ENCODE measurements at places on chromosomes 13 and 19. TPM values are rescaled to one million over a fixed set of nuclear protein-coding genes. Genes with fewer than 3 reads are reported as not detected.

GRCh38 chr19:29687244-29687896 lies 22.1 kb downstream of the PLEKHF1 start:
- DNase-seq: no peak

GRCh38 chr19:23571175-23571574 lies 115.8 kb downstream of the ZNF675 start:
- no peak for DNase-seq

DNA sequence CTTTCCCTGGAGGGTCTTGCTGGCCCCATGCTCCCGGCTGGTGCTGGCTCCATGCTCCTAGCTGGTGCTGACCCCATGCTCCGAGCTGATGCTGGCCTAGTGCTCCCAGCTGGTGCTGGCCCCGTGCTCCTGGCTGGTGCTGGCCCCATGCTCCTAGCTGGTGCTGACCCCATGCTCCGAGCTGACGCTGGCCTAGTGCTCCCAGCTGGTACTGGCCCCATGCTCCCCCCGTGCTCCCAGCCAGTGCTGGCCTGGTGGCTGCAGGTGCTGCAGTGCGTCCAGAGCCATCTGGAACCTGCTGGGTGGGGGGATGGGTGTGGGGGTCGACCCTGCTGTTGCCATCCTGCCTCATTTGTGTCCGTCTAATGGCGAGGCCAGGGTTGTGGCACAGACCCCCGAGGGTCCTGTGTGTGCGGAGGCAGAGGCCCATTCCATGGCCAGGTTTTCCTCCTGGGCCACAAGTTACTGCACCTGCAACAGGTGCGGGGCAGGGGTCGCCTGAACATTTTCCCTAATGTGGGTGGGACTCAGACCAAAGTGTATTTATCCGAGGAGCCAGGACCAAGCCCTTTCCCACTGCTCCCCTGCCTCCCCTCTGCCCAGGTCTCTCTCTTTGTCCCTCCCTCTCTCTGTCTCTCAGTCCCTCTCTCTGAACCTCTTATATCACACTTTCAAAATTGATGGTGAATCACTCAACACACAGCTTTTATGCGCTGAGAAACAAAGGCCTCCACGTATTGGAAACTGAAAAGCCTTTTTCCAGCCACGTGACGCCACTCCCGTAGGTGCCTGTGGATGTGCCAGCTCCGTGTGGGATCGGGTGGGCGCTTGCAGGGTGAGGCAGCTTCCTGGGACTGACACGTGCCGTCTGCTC lies 45.1 kb downstream of the MCF2L start:
- no peak for DNase-seq

- no peak for DNase-seq
Observed at GRCh38 chr19:8161135-8161646, 11.8 kb upstream of the FBN3 start.

DNA sequence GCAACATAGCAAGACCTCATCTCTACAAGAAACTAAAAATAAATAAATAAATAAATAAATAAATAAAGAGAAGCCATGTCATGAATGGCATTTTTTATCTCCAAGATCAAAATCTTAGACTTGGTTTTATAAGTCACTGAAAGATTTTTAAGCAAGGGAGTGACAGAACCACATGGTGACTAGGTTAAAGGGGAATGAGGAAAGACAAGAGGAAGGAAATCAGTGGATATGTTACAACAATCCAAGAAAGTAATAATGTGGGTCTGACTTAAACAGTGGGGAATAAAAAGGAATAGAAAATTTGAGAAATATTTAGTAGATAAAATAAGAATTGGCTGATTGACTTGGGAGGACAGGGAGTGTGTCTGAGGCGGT lies 18.8 kb upstream of the MED4 start:
- no peak for DNase-seq

GRCh38 chr13:66154354-66154753 lies 1075.8 kb downstream of the PCDH9 start:
- DNase-seq: no peak

DNA sequence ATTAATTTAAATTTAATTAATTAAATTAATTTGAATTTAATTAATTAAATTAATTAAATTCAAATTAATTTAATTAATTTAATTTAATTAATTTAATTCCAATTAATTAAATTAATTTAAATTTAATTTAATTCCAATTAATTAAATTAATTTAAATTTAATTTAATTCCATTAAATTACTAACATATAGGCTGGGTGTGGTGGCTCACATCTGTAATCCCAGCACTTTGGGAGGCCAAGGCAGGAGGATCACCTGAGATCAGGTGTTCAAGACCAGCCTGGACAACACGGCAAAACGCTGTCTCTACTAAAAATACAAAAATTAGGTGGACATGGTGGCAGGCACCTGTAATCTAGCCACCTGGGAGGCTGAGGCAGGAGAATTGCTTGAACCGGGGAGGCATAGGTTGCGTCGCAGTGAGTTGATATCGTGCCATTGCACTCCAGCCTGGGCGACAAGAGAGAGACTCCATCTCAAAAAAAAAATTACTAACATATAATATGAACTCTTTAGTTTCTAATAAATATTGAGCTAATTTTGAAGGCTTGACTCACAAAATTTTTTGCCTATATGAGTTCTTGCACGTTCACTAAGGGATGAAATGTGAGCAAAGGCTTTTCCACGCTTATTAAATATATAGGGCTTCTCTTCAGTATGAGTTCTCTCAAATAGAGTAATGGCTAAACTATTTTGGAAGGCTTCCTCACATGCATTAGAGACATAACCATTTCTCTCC lies 9.0 kb upstream of the USP29 start:
- no peak for DNase-seq

- no peak for DNase-seq
Observed at GRCh38 chr13:88552966-88553365, 881.8 kb downstream of the SLITRK5 start.

DNA sequence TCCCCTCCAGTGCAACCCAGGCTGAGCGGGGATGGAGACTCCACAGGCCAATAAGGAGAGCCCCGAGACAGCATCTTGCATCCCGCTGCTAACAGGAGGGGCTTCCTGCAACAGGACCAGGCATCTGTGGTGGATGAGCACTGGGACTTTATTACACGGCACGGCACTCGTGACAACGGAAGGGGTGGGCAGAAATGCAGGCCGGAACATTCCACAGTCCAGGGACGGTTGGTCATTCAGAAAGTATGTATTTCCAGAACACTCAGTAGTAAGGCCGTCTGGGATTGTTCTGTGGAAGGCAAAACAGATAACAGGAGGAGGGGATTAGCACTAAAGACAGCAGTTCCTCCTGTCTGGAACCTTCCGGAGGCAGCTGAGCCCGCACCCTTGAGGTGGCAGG lies 3.3 kb upstream of the TM6SF2 start:
- no peak for DNase-seq

DNA sequence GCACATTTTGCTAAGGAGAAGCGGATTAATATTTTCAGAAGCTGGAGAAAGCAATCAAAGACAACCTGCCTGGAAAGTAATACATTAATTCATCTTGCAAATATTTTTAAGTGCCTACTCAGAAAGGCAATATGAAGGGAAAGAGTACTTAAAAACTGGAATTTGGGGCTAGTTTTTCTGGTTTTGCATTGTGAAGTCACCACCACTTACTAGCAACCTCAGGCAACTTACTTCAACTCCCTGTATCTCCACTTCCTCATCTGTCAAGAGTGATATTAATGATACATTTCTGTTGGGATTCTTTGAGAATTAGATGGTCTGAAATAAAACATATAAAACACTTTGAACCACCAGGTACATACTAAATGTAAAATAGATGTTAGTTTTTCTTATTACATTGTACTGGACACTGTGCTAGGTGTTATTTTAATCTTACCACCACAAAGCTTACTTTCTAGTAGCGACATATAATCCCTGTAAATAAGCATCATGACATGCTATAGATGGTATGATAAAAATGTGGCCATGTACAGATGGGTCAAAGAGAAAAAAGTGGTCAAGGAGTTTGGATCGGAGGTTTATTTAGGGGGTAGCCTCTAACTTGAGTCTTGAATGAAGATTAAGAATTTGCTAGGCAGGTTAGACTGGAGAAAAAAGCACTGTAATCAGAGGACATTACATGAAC lies 101.2 kb downstream of the SPRY2 start:
- DNase-seq: no peak

DNA sequence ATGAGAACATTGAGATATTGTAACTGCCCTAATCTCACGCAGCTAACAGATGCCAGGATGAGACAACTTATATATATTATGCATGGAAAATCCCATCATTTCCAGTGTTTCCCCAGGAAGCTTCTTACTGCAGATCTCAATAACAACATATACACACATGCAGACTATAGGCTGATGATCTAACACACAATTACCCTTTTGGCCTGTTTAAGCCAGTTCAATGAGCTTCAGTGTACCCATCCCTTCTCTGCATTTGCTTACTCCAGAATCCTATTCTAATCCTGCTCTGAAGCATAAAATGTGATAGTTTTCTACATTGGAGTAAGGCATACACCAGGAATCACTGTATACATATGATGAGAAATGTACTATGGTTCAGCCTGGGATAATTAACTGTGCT lies 489.4 kb downstream of the SUCLA2 start:
- DNase-seq: no peak

DNA sequence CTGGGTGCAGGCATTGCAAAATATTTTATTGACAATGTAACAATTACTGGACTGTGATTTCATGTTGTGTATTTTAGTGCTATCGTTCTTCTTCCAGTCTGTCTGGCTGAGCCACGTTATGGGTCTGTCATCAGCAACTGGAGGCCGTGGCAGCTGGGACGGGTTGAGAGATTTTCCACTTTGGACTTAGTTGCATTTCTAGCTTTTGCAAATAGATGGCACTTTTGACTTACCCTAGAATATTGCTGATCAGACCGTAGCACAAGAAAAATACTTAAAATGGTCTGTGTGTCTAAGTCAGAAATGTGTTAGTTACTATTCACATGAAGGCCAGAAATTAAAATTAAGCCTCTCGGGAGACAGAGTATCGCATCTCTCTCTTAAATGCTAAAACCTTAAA lies 211.1 kb downstream of the TEX29 start:
- no peak for DNase-seq

DNA sequence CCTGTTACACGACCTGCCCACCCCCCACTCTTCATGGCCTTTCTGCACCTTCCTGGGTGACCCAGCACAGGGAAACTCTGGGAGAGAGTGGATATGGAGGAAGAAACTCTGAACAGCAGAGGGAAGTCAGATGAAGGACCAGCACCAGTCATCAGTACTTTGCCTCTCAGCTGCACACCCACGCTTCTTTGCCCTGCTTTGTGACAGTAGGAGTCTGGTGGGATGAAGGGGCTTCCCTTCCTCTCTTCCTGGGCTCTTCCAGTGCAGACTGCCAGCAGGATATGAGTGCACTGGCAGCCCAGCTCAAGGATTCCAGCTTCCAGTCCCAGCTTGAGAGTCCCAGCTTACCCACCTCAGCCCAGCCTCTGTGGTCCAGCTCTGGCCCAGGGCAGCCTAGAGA lies 68.9 kb downstream of the CRYL1 start:
- no peak for DNase-seq

DNA sequence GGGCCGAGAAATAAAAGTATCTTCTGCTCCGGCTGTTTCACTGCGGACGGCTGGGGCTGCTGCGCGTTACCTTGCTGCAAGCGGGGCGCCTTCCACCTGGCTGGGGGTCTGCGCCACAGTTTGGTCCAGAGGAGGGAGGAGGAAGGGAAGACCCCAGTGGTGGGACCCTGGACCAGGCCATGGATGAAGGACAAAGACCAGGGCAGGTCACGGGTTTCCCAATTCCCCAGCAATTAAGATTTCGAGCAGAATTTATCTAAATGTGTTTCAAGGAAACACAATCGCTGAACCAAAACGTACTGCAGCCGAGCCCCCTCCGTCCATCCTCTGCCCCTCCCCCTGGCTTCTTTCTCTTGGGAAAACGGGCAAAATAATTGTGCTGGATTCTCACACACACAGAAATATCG lies 2.9 kb downstream of the SOX1 start:
- no peak for DNase-seq

GRCh38 chr13:63287926-63288325 lies 1872.3 kb upstream of the PCDH20 start:
- no peak for DNase-seq

- DNase-seq: peak; percentile 92
Observed at GRCh38 chr19:50203281-50204080, at the start of gene MYH14. TSS of gene MYH14 (plus strand) at chr19:50203622. CDS start at chr19:50210366, 6,744 bp downstream.

- no peak for DNase-seq
Observed at GRCh38 chr19:53982611-53983010, 8.8 kb upstream of the CACNG6 start.

GRCh38 chr19:14406645-14407401 lies 12.3 kb downstream of the DDX39A start:
- DNase-seq: no peak

- DNase-seq: no peak
Observed at GRCh38 chr13:113923376-113924063, 50.4 kb downstream of the C13orf46 start.

Gene PCDH8
- total RNA-seq: 0.12 TPM

Gene ERICH4
- not detected for total RNA-seq

Gene ZNF234
- total RNA-seq: 7.7 TPM

Gene PLK5
- total RNA-seq: not detected

Gene OR7A10
- not detected for total RNA-seq

Gene SIGLEC5
- total RNA-seq: not detected

Gene TJP3
- 343 TPM for total RNA-seq

Gene F7
- not detected for total RNA-seq
